Epithelial cell of esophagus (primary cell): ENCODE measurements at places on chromosomes 11 and 22.

GRCh38 chr11:14270690-14271542 is 88.1 kb downstream of the RRAS2 start:
- no peak for DNase-seq

DNA sequence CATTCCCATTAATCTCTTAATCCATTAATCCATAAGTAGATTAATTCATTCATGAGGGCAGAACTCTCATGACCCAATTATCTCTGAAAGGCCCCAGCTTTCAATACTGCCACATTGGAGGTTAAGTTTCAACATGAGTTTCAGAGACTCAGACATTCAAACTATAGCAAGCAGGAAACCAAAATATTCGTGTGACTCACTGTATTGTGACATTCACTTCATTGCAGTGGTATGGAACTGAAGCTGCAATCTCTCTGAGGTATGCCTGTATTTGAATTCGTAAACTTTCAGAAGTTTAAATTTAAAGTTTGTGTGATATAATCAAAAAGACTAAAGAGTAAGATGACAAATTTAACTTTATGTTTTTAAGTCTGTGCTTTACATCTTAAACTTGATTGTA is 2.9 kb upstream of the OR52J3 start:
- peak; percentile 65 for DNase-seq

- DNase-seq, result peak; percentile 86
Observed at GRCh38 chr11:12581923-12582322, 92.3 kb upstream of the TEAD1 start.

DNA sequence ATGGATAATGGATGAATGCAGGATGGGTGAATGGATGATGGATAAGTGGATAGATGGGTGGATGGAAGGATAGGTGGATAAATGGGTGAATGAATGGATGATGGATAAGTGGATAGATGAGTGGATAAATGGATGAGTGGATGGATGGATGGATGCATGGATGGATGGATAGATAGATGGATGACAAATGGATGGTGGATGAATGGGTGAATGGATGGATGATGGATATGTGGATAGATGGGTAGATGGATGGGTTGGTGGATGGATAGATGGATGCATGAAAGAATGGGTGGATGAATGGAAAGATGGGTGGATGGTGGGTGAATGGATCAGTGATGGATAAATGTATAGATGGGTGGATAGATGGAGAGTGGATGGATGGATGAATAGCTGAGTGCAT is 564.8 kb downstream of the MIAT start:
- no peak for DNase-seq

- DNase-seq, result no peak
Observed at GRCh38 chr11:44285756-44286155, 24.2 kb downstream of the ALX4 start.

DNA sequence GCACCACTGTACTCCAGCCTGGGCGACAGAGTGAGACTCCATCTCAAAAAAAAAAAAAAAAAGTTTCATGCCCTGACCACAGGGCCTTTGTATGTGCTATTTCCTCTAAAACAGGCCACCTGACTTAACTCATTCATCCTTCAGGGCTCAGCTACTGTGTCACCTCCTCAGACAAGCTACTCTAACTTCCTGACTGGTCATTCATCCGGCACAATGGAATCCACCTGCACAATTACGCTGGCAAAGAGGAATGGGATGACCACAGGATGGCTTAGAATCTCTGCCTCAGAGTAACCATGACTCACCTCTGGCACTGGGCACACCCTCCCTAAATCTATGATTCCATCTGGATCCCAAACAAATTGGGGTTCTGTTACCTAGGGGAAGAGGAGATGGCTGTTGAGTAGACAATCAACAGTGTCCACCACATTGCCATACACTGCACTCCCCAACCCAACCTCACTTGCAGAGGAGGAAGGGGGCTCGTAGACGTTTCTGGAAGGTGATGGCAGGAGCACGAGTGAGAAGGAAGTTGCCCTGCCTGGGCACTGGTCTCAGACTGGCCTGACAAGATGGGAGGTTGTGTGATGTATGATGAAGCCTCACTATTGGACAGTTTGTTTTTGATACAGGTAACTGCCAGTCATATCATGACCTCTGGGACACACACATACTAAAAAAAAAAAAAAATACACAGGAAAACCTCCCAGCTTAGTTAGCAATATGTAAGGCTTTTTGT is 22.8 kb upstream of the HMOX1 start:
- DNase-seq, result peak; percentile 90

GRCh38 chr11:78542007-78542406 is 32.7 kb downstream of the NARS2 start:
- DNase-seq, result no peak

DNA sequence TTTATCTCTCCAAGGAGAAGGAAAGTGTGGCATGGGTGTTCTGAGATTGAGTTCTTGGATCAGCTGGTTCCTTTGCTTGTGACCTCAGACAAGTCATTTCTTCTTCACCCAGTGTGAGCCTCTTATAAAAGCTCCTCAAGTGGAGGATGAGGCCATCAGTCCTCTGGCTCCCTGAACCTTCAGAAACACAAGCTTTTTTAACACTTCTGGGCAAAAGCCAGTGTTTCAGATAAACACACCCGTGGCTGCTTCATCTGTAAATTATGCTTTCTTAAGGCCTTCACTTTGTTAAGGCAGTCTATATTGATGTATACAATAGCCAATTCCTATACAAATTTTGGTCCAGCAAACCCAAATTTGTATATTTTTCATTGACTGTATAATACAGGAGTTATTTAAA is 179.9 kb downstream of the DBX1 start:
- no peak for DNase-seq

DNA sequence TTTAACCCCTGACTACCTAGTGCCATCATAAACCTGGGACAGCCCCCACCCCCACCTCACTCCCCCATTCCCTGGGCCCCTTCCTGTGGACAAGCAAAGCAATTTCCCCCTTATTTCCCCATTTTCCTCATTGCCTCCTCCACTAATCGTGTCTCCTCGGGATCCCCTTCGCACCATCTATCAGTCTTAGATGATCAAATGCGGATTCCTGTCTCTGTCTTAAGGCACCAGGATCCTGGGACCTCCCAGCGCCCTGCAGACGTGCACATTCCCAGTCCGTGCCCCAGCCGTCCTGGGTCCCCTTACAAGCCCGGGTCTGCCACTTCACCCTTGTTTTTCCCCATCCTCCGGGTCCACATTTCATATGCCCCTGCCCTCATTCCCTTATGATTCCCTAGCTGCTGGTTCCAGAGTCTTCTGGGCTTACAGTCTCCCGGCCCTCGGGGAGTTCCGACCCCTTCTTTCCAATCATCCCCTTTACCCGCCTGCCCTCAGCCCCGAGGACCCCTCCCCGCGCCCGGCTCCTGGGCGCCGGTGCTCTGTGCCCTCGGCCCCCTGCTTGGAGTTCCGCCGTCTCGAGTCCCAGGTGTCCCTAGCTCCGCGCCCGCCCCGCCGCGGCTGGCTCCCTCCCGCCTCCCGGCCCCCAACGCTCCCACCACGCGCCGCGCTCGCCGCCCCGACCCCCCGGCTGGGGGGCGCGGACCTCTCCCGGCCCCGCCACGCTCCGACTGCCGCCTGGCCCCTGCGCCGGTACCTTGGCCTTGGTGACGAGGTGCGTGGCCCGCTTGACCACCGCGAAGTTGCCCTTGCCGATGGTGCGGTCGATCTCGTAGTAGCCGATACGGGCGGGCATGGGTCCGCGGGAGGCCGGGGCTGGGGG is 599 bp downstream of the SIK3 start:
- DNase-seq, result peak; percentile 32

- DNase-seq, result peak; percentile 98
Observed at GRCh38 chr11:67505605-67506396, 638 bp upstream of the PITPNM1 start.

GRCh38 chr11:46114378-46114777 is 6.9 kb downstream of the PHF21A start:
- DNase-seq, result no peak

DNA sequence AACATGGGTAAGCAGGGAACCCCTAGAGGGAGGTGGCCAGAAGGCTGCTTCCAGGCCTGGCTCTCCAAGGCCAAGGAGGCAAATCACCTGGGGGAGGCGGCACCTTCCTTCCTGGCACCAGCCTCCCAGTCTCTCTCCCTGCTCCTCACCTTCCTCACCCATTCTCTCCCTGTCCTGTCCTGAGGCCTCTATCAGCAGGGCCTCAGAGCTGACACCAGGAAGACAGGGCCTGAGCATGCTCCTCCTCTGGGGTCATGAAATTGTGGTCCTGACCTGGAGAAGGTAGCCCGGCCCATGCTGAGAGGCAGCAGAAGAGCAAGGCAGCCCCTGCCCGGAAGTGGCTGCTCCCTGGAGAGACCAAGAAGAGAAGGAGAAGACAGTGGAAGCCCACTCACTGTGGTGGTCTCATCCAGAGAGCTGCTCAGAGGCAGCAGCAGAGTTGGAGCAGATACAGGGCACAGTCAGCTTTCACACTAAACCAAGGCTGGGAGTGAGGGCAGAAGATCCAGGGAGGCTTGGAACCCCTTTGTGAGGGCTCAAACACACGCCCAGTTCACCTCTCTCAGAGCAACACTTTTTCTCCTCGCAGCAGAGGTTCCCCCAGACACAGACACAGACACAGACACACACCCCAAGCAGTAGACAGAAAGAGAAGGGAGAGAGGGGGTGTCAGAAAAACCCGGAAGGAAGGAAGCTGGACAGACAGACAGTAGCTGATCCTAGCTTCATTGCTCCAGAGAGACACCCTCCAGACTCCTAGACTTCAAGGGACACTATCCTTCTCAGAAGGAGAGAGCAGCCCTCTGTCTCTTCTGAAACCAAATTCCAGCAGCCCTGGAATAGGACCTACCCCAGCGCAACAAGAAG is 1.8 kb downstream of the BCL9L start:
- DNase-seq, result peak; percentile 39

- DNase-seq, result peak; percentile 82
Observed at GRCh38 chr11:59216641-59217564, 4.2 kb upstream of the MPEG1 start.

DNA sequence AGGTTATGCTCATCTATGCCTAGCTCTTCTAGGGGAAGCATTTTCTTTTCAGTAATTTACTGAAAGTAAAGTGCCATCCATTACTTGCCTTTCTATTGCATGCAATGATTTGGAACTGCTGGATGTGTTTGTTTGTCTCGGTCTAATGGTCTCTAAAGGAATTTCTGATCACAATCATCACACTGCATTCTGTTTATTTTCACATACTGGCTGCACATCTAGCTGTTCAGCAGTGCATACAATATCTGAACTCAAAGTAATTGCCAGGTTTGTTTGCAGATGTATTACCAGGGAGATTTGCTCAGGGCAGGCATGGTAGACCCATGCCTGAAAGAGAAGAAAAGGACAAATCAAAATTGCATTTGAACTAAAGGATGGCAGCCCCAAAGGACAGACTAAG is 36.4 kb upstream of the CWF19L2 start:
- no peak for DNase-seq

- no peak for DNase-seq
Observed at GRCh38 chr11:104104664-104105063, 59.3 kb downstream of the PDGFD start.

- DNase-seq, result peak; percentile 62
Observed at GRCh38 chr11:83583757-83584366, 297.7 kb upstream of the CCDC90B start.

- no peak for DNase-seq
Observed at GRCh38 chr22:28894807-28895206, 11.4 kb downstream of the ZNRF3 start.

GRCh38 chr22:30694171-30694639 is 469 bp upstream of the OSBP2 start:
- peak; percentile 43 for DNase-seq

DNA sequence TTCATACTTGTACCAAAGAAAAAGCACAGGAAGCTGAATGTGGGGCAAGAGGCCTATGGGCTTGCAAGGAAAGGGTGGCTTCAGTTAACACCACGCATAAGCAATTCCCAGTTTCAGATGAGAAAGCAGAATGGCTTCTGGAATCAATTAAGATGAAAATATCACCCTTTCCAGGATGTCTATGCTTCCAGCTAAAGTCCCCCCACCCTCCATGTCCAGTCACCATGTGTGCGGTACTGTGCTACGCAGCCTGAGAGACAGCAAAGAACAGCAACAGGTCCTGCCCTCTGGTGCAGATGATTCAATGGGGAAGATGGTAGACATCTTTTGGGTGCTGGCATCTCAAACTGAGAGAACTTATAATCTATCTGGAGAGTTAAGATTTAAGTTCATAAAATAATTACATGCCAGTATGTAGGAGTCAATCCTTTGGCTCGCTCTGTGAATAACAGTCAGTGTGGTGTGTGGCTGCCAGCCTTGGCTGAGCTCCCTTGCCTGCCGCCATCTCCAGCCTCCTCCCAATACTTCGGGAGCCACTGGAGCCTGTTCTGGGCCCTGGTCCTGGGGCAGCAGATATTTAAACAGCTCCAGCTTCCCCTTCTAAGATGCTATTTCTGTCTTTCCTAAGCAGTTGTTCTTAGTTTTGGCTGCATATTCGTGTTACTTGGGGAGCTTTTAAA is 44.5 kb downstream of the ME3 start:
- no peak for DNase-seq

- DNase-seq, result peak; percentile 63
Observed at GRCh38 chr11:4181782-4182721, 87.5 kb downstream of the RRM1 start.

- no peak for DNase-seq
Observed at GRCh38 chr11:110774138-110775014, 62.1 kb upstream of the ARHGAP20 start.

DNA sequence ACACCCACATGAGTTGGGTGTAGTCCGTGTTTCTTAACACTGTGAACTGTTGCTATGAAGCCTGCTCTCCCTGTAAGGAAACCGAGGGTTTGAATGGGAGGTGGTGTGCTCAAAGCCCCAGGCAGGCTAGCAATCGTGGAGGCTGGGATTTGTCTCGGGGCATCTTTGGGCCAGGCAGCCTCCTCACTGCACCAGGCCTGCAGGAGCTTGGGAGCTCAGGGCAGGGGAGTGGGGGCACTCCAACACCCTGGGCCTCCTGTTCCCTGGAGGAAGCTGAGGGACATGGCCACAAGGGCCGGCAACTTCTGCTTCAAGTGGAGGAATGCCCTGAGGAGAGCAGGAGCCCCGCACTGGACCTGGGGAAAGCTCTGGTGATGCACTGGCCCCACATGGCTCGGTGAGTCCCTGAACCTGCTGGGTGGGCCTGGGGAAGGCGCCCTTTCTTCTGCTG is 164.7 kb upstream of the B3GAT1 start:
- DNase-seq, result no peak

- DNase-seq, result peak; percentile 76
Observed at GRCh38 chr22:29369460-29369859, 18.9 kb downstream of the AP1B1 start.

- peak; percentile 25 for DNase-seq
Observed at GRCh38 chr11:79052544-79052943, 388.3 kb downstream of the TENM4 start.

DNA sequence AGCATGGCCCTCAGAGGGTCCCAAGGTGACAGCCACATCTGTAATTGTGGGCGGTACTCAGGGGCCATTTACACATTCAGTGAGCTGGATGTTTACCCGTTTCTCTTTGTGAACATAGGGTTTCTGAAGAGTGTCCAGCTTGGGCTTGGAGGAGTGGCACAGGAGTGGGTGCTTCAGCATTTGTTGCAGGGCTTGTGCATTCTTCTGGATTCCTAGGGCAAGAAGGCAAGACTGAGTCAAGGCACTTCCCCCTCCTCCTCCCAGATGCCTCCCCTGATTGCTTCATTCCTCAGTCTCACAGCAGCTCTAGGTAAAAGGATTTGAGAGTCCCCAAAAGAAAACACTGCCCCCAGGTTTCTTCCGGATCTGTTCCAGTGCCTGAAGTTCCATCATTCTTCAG is 95.4 kb downstream of the RNF169 start:
- no peak for DNase-seq

- peak; percentile 84 for DNase-seq
Observed at GRCh38 chr11:7657306-7658025, 15.8 kb downstream of the CYB5R2 start.

GRCh38 chr22:24765166-24765565 is 9.4 kb downstream of the PIWIL3 start:
- DNase-seq, result no peak

GRCh38 chr11:13386567-13386966 is 76.5 kb downstream of the BTBD10 start:
- no peak for DNase-seq
